ENCODE measurements at places on chromosomes 1 and 21.

DNA sequence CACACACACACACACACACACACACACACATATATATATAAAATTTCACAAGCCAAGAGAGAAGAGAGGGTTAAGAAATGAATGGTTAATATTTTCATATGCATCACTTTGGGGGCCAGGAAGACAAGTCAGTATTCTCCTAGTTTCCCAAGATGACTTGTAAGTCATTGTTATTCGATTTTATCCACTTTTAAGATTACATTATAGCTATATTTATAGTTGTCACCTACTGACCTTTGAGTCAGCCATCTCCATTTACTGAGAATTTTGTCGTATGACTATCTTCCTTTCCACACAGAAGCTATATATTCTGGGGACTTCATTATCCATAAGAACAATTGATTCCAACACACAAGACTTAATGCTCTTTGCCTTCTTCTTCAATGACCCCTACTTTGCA, 8.9 kb downstream of the LYST start:
- DNase-seq, result no peak

GRCh38 chr1:204268101-204268500, 54.3 kb upstream of the GOLT1A start:
- no peak for DNase-seq

DNA sequence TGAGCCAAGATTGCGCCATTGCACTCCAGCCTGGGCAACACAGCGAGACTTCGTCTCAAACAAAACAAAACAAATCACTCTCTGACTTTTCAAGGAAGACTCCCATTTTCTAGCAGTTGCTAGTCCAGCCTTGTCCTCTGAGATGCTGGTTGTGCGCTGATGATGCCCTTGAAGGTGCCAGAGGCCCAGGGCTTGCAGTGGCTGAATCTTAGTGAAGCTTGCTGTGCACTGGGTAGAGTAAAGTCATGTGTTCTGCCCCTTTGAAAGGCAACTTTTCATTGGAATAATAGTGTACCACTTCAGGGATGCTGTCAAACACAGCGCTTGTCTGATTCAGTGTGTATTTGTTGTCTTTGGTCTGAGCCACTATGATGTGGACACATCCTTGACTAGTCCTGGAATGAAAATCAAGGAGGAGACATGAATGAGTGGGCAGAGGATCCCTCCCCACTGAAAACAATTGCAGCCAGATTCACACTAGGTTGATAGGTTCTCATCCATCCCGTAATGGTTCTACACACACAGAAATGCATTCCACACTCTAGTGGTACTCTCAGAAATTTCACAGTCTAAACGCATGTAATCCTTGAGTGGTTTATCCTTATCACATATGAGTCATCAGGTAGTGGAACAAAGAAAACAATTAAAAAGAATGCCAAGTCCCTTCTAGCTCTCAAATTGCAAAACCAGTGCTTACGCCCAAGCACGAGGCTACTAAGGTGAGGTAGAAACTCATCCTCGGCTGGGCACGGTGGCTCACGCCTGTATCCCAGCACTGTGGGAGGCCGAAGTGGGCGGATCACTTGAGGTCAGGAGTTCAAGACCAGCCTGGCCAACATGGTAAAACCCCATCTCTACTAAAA, 17.8 kb upstream of the TDRD10 start:
- no peak for DNase-seq

GRCh38 chr1:43776043-43776761, 68.9 kb downstream of the ST3GAL3 start:
- no peak for DNase-seq

GRCh38 chr1:11168731-11169130, 20.4 kb upstream of the ANGPTL7 start:
- DNase-seq, result no peak

GRCh38 chr1:24892188-24893153, 37.6 kb downstream of the RUNX3 start:
- no peak for DNase-seq

DNA sequence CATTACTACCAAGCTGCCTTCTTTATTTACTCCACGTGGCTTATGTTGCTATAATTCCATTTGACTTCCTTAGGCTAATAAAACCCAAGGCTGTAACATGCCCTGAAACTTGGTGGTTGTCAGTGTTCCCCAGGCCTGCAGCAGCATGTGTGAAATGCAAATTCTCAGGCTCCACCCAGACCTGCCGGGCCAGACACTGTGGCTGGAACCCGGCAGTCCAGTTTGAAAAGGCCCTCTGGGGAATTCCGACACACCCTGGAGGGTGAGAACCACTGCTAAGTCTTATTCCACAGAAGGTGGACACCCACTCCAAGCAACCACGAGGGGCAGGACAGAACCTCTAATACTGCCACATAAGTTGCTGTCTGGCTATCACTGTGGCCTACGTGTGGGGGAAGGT, 41.4 kb downstream of the URB1 start:
- no peak for DNase-seq

- no peak for DNase-seq
Measured at GRCh38 chr1:7441143-7441841, 329.8 kb upstream of the VAMP3 start.

DNA sequence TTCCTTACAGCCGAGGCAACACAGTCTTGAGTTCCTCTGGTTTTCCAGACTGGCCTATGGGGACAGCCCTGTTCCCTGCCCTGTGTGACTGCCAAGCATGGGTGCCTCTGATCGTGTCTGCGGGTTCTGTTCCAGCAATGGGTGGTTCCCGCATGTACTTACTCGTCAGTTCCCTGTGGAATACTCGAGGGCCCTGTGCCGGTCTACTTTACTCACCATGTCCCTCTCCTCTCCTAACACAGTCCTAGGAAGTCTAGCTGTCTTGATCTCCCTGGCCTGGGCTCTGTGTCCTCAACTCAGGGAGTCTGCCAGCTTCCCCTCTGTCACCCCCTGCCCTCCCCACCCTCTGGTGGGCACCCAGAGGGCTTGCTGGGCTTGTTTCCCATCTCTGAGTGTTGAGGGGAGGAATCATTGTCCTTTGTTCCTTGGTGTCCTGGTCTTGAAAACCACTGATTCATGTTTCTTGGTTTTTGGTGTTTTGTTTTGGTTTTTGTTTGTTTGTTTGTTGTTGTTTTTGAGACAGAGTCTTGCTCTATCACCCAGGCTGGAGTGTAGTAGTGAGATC, 36.0 kb downstream of the TRAPPC10 start:
- DNase-seq, result no peak

GRCh38 chr21:40765811-40766210, 81.1 kb downstream of the DSCAM start:
- DNase-seq, result no peak

DNA sequence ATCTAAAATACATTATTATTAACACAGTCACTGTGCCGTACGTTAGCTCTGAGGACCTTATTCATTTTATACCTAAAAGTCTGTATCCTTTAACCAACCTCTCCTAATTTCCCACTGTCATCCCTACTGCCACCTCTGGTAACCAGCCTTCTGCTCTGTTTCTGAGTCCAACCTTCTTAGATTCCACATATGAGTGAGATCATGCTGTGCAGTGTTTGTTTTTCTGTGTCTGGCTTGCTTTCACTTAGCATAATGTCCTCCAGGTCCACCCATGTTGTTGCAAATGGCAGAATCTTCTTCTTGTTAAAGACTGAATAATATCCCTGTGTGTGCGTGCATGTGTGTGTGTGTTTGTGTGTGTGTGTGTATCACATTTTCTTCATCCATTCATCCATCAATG, 64.2 kb downstream of the ETS2 start:
- no peak for DNase-seq

GRCh38 chr1:99652881-99653281, 7.0 kb downstream of the PALMD start:
- no peak for DNase-seq

- no peak for DNase-seq
Measured at GRCh38 chr1:229230140-229230892, 40.6 kb upstream of the RAB4A start.

DNA sequence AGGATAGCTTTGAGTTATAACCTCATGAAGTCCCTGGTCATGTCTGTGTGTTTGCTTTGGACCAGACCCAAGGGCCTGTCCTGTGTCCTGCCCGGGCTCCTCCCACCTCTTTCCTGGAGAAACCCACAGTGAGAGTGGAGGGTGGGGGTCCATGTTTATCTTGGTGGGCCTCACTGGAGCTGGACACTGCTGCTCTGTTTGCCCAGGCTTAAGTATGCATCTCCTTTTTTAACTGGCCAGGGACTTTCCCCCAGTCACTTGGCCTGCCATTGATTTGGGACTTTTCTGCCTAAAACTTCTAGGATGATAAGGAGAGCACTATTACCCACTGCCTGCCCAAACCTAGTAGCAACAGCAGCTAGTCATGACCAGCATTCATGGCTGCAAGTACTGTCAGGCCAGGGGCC, 49.8 kb downstream of the DDR2 start:
- no peak for DNase-seq

GRCh38 chr1:11286735-11287410, 13.9 kb downstream of the UBIAD1 start:
- no peak for DNase-seq
